ENCODE measurements at places on chromosomes 4 and X.

DNA sequence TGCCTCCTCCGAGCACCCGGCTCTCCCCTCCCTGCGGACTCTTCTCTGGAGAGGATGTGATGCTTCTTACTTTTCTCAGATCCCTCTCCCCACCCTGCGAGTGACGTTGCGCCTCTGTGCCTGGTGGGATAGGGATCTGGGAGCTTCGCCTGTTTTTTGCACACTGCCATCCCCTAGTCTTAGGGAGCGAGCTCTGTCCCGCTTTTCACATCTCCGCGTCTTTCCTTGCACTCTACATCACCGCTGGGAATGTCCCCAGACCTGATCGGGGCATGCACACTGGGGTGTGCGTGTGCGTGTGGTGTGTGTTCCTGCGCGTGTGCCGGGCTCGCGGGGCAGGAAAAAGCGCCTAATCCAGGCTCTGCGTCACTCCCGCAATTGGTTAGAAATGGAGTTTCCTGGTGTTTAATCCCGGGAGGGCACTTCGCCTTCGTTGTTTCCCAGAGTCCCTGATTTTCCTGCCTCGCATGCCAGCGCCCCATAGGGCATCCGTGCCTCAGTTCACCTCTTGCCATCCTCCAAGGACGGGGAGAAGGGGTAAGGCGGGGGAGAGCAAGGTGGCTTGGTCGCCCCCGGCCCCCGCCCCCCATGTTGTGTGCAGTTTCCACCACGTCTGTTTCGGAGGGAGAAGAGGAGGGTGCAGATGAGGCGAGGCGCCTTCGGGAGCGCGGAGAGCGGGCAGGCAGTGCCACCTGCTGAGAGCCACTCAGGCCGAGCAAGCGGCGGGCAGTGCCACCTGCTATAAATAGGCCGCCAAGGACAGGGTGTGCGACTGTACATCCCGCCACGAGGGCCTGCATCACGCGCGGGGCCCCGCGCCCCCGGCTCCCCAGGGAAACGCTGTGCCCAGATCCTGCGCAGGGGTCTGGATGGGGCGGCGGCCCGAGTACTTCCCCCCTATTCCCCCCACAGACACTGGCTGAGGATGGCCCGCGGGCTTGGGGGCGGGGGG lies 759 bp upstream of the TBC1D1 start:
- no peak for DNase-seq

DNA sequence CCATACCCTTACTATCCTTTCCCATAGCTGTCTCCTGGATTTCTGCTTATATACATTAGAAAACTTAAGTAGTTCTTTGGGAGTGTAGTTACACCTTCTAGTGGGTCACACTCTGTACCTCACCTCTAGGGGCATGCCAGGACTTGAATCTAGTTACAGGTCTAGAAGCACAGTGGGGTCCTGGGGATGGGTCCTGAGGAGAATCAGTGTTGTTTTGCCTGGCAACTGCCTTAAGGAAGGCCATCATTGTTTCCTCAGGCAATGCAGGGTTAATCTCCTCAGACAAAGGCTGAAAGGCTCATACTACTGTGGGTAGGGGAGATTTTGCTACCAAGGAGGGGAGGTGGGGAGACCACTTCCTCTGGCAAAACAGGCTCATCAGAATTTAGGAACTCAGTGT lies 750.3 kb downstream of the FAT4 start:
- DNase-seq, result no peak

GRCh38 chr4:24973404-24973746 lies 57.4 kb downstream of the LGI2 start:
- no peak for DNase-seq

DNA sequence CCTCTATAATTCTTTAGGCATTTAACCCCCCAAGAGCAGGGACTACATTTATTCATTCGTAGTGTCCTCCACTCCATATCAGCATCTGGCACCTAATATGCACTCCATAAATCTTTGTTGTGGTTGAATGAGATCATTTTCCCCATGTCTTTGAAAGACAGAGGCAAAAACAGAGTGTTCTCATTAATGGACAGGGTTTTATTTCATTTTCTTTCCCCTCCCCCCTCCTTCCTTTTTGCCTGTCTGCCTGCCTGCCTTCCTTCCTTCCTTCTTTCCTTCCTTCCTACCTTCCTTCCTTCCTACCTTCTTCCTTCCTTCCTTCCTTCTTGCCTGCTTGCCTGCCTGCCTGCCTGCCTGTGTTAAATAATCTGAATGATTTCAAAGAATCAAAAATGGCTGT lies 83.2 kb downstream of the SHROOM3 start:
- no peak for DNase-seq

DNA sequence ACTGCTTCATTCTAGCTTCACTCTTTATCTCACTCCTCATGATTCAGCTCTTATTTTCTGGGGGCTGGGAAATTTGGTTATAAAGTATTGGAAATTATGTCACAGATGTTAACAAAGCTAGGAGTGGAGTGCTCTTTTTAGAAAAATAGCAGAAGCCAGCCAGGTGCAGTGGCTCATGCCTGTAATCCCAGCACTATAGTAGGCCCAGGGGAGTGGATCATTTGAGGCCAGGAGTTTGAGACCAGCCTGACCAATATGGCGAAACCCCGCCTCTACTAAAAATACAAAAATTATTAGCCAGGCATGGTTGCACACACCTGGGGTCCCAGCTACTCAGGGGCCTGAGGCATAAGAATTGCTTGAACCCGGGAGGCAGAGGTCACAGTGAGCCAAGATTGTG lies 97.2 kb upstream of the GUCY1A1 start:
- DNase-seq, result no peak

DNA sequence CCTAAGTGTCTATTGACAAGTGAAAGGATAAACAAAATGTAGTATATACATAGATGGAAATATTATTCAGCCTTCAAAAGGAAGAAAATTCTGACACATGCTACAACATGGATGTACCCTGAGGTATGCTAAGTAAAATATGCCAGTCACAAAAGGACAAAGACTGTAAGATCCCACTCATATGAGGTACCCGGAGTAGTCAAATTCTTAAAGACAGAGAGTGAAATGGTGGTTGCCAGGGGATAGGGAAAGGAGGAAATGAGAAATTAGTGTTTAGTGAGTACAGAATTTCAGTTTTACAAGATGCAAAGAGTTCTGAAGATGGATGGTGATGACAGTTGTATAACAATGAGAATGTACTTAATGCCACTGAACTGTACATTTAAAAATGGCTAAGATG lies 102.3 kb upstream of the NAP1L5 start:
- DNase-seq, result no peak

GRCh38 chr4:111031001-111031579 lies 408.2 kb upstream of the PITX2 start:
- no peak for DNase-seq

DNA sequence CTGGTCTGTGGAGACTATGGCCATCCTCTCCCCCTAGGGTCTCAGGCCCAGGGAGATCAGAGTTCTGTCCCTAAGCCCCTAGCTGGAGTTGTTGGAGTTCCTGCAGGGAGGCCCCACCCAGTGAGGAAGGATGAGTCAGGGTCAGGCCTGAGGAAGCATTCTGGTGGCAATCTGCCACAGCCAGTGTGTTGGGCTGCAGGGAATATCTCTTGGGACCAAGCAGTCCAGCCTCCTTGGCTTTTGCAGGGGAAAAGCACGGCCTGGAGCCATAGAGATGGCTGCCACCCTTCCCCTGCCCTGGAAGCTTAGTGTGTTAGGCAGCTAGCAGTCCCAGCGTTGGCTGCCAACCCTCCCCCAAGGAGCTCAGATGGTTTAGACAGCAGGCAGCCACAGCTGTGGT lies 202.4 kb downstream of the RTL9 start:
- DNase-seq, result no peak

DNA sequence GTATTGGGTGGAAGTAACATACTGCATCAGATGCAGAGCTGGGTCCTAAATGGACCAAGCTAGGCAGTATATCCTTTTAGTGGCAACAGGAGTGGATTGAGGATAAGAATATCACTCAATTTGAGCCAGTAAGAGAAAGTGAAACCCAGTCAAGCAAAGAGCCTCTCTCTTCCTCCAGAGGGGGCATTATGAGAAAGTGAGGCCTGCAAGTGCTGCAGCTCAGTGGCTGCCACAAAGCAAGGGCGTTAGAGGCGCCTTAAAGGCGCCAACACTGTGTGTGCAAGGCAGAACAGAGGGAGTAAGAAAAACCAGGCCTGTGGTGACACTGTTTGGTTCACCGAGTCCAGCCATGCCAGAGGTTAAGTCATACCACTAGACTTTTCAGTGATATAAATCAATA lies 17.5 kb downstream of the STX18 start:
- DNase-seq, result peak; percentile 39

- no peak for DNase-seq
These were observed 713.7 kb upstream of the TENM3 start for GRCh38 chr4:181529537-181529936.

DNA sequence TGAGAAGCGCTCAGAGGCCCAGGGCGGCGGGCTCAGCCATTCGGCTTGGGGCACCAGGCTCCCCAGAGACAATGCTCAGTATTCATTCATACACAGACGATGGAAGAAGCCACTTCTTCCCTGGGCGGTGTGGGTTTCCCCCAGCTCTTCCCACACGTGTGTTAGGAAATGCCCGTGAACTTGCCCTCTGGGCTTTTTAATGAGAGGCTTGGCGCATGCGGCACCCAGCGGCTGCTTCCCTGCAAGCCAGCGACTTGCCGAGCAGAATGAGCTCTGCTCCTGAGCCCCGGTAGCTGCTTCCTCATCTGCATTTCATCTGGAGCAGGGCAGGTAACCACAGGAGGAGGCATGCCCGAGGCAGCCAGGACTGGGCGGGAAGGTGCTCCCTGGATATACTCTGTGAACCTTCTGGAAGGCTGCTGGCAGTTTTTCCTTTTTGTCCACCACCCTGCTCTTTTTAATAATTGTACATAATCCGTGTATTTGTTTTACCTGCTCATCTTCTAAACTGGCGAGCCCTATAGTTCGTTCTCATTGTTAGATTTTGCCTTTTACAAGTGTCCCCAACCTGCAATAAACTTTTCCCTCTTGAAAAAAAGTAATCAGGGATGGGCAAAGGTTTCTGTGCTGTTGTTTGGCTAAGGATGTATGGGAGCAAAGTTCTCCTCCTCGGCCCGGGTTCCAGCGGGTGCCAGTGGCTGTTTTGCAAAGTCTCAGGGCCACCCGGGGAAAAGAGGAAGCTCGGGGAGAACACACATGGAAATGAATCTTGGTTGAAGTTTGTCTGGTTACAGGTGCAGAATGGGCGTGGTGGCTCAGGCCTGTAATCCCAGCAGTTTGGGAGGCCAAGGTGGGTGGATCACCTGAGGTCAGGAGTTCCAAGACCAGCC lies 178.8 kb downstream of the DCLK2 start:
- no peak for DNase-seq

- DNase-seq, result no peak
These were observed 233.4 kb upstream of the STK26 start for GRCh38 chrX:131789664-131790063.

DNA sequence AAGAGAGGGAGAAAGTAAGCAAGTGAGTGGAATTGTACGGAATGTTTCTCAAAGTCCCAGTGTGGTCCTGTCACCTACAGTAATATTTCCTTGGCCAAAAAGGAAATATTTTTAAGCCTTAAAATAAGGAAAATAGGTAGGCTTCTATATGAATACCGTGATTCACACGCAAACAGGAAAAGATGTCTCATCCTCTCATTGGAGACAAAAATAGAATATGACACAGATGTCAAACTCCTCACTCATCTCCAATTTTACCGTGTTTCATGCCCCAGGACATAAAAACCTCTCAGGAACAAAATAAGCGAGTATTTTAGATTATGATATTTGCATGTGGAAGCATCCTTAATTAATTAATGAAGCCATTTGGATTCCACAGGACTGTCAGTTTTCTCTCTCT lies 1269.5 kb downstream of the RAPGEF2 start:
- no peak for DNase-seq

DNA sequence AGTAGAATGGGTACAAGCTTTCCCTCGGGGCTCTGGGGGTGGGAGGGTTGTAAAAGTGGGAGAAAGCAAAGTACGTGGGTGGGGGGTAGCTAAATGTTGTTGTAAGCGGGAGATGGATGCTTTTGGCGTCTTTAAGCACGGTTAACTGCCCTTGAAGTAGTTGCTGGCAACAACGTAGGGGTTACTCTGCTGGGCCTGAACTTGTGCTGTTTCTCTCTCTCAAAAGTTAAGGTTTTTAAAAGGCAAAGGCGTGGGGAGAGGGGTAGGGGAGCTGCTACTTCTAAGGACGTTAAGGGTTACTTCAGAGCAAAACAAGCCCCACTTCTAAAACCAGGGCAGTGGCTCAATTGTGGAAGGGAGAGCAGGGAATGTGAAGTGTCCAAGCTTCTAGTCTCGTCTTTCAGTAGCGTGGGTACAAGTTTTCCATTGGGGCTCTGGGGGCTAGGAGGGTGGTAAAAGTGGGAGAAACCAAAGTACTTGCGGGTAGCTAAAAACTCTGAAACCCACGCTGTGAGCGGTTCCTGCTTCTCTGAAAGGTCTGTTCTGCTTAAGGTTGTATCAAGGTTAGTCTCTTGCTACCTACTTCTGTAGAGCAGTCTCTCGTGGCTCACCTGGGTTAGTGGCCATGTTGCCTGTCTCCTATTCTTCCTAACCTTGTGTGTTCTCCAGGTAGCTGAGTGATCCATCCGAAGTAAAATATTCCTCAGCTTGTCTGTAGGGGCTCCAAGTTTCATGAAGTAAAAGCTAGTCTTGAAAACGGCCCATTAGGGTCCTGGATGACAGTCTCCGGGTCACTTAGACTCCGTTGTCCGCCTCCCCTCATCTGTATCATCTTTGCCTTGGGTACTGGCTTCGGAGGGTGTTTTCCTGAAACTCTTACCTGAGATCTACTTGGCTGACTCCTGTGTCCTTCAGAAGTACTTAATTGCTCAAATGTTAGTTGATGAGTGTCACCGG lies 1.7 kb upstream of the WDR1 start:
- no peak for DNase-seq

DNA sequence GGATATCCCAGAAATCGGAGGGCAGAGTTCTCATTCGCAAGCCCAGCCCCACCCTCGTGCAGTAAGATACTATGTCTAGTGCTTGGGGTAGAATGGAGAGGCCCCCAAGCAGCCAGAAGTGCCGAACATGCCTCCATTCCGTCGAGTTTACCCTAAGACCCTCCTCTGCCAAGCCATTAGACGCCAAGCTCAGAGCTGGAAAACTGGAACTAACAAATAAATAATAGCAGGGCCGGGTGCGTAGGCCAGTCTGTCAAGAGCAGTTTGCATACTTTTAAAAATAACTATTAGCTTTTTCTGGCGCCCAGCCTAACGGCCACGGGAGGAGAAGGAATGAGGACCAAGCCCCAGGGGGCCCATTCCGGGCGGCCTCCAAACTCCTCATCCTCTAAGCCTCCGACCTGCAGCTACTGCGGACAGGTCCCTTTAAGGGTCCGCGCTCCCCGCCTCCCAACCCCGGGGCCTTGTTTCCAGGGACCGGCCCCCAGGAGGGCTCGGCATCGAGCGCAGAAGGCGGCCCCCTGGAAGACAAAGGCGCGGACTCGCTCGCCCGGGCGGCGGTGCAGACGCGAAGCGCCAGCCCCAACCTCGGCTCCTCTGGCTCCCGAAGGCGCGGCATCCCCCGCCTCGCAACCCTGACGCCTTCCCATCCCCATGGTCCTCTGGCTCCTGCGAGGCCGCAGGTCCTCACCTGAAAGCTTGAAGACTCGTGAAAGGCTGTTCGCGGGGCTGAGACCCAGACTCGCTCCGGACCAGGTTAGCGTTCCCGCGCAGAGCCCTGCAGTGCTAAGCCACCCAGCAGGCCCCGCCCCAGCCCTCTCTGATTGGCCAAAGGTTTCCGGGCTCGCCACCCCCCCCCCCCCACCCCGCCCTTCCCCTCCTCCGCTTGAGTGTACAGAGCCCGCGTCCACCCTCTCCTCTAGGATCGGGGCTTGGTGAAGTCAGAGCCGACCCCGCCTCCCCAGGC lies at the start of gene TMSB15A:
TMSB15A (minus strand) TSS at position 765 of the 967 bp plus-strand sequence.
- no peak for DNase-seq
